ENCODE measurements at places on chromosomes 4 and X.
A peak's percentile ranks its signal among the peaks of the same experiment; 100 is the strongest.

DNA sequence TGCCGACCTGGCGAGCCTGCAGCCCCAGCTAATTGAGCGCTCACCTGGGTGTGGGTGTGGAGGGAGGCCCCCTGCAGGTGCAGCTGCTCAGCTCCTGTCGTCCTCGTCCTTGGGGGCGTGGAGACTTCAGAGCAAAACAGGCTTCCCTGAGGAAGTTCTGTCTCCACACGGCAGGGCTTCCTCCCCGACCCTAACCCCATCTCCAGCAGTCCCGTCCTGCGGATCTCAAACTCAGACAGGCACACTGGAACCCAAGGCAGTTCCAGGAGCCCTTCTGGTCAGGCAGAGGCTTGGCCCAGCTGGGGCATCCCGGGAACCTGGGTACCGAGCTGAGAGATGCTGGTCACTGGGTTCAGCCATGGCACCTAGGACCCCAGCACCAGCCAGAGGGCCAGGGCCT lies 24.4 kb downstream of the TACC3 start:
- DNase-seq = no peak

GRCh38 chr4:3836756-3837601 lies 70.8 kb downstream of the ADRA2C start:
- DNase-seq = no peak

GRCh38 chr4:7435471-7436061 lies 836 bp upstream of the PSAPL1 start:
- no peak for DNase-seq

DNA sequence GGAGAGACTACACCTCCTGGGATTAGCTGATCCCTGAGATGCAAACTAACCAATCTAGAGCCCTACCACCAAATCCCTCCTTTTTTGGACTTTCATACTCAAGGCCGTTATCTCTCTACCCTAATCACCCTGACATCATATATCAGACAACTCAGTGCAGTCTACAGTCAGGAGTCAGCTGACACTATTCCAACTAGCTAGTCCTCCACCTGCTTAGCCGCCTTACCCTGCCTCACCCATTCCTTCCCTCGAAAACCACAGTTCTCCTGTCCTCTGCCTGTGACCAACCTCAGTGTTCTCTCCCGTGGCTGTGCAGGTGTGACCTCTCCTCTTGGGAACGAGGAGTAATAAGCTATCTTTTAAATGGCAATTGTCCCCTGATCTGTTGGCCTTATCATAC lies 1.8 kb upstream of the PPEF2 start:
- no peak for DNase-seq

DNA sequence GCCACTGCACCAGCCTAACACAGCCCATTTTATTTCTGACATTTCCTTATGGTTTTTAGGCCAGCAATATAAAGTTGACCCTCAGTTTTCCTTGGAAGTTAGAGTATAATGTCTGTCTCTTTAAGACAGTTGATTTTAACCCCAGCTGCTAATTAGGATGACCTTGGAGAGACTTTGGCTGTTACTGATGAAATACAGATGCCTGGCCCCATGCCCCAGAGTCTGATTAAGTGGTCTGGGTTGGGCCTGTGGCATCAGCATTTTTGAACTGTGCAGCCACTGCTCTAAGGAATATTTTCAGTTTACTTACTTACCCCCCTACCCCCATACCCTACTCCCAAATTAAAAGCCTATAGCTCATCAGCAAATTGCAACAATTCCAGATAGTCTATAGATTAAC lies 85.8 kb downstream of the DCLK2 start:
- DNase-seq = no peak

DNA sequence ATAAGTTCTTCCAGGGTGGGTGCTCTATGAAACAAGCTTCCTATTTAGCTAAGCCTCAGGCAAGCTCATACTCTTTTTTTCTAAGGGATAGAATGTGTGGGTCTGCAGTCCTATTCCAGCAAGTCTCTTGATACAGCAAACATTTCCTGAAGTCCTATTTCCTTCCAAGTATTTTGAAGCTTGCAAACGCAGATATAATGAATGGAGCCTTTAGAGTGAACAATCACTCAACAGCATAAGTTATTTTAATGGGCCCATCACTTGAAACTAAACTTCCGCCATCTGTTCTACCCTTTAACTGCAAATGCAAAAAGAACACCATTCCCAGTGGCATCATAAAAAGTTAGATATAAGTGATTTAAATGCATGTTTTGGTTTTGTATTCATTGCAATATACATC lies 108.3 kb upstream of the TAPT1 start:
- DNase-seq = no peak

DNA sequence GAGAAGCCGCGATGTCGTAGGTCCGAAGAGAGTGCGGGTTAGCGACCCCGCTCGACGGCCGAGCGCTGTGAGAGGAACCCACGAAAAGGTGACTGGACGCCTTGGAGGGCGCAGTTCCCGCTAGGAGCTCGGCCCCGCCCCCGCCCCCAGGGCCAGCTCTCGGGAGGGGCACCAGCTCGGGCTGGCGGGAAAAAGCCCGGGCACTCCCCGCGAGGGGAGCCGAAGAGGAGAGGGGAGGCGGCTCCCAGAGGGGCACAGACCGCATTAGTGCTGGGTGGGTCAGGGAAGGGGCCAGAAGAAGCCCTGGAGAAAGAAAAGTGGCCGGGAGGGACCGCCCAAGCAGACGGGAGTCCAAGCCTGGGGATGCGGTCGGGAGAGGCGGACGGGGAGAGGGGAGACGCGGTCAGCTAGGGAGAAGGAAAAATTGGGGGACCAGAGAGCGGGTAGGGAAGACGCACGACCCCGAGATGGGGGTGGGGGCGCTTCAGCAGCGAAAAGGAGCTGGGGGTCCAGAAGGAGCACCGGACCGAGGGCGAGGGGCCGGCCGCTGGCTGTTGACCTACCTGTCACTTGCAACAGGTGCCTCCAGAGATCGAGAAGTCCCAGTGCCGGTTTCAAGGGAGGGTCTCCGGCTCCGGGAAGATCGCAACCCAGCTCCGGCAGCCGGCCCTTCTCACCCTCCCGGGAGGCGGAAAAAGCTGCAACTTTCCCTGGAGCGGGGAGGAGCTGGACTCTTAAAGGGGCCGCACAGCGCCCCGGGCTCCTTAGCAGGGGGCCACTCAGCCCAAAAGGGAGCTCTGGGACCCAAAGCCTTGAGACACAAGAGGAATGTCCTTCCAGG lies at the start of gene SYTL4:
Gene SYTL4 (minus strand): TSS at position 681 of the 841 bp plus-strand sequence. CDS start 30,084 bp downstream, outside the sequence.
- no peak for DNase-seq

DNA sequence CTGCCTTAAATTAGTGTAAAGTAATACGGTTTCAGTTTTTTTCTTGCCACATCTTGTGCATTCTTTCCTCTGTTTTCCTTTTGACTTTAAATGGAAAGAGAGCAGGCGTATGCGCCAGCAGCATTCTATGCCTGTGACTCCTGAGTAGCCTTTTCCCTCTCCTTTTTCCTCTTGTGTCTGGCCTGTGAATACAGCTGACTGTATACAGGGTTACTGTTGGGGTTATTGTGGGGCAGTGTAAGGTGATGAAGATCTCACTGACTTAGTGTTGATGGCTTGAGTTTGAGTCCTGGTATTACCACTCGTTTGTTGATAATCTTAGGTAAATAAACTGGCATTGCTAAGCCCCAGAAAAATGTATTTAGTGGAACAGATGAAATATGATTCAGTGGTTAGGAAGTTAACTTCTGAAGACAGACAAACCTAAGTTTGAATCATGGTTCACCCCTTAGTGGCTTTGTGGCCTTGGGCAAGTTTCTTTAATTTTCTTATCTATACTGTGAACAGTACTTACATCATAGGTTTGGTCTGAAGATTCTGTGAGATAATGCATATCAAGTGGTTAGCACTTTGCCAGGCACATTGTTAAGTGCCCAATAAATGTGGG lies 105.1 kb downstream of the FNIP2 start:
- DNase-seq = no peak

DNA sequence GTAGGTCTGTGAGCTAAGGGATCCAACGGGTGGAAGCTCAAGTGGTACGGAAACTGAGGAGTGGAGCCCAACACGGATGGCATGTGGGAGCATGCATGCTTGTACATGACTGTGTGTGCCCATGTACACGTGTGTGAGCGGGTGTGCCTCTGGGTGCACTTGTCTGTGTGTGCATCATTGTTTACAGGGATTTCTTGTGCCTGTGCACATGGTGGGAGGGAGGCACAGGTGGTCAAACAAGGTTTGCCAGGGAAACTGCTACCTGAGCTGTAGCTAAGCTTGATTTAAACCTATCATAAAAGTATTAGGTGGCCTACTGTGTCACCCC lies 122.5 kb upstream of the MAMLD1 start:
- DNase-seq = no peak

- DNase-seq = no peak
These were observed 176.9 kb upstream of the PPP1R2C start for GRCh38 chrX:42954880-42955279.

DNA sequence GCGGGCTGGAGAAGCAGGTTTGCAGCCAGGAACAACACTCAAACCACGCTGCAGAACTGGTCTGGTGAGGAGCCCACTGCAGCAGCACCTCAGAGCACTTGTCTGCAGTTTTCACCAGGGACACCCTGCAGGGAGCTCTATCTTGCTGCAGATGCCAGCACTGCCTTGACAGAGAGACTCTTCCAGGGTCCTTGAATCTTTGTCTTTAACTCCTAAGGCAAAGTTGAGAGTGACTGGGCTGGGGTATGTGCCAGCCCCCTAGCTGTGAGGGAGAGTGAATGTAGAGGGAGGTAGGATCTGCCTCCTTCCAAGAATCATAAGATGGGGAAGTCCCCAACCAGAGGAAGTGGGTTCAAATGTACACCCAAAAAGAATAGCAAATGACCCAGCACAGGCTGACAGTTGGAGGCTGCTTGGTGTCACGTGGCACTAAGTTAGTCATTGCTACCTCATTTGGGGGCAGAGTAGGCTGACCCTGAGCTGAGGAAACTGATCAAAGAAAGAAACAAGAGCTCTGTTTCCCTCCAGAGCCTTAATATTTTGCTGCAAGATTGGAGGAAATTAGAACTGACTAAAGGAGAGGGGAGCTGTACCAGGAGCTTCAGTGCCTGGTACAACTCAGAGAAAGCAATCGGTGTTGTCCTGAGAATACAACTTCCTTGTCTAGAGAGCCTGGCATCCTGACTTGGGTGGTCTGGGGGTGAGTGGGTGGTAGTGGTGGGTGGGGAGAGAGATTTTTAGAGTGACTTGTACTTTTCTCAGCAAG lies 28.2 kb upstream of the HUWE1 start:
- peak; percentile 49 for DNase-seq

DNA sequence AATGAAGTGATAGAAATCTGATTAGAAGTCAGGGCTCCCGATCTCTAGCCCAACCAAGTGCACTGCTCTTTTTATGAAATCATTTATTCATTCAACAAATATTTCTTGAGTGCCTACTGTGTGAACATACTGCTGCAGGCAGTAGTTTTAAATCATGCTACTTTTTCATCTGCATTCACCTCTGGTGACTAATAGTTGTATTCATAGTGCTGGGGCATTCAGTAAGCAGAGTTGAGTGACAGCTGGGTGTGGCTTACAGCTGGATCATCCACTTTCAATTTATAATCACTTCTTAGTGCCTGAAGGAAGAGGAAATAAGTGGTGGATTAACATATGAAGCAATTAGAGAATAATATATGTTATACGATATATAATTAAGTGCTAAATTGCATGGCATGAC lies 94.1 kb upstream of the HPRT1 start:
- DNase-seq = no peak

DNA sequence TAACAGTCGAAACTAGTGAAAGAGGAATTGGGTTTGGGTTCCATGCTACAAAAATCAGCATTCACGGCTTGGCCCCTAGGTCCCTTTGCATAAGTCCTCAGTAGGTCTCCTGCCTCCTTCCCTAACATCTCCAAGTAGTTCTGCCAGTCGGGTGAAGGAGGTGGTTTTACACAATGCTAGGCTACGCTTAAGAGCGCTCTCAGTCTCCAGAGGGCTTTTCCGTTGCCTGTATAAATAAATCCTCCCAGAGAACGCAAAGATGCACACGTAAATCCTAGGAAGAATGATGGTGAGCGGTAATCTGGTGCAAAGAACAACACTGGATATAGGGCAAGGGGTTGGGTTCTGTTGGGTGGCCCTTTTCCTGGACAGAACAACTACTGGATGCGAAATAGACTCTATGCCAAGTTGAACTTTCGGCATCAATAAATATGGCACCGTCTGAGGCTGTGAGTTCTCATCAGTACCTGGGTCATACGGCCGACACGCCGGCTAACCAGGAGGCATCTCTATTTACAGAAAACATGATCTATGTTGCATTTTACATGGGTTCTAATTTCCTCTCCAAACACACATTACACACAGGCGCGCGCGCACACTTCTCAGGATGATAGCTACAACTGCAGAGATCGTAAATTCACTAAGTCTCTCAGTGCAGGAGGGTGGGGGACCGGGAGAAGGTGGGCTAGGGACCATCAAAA lies 1.3 kb downstream of the CAMK2D start:
- DNase-seq = peak; percentile 53

GRCh38 chr4:93671093-93671492 lies 157.5 kb upstream of the ATOH1 start:
- DNase-seq = no peak

GRCh38 chrX:101442085-101442484 lies 34.1 kb downstream of the HNRNPH2 start:
- no peak for DNase-seq

DNA sequence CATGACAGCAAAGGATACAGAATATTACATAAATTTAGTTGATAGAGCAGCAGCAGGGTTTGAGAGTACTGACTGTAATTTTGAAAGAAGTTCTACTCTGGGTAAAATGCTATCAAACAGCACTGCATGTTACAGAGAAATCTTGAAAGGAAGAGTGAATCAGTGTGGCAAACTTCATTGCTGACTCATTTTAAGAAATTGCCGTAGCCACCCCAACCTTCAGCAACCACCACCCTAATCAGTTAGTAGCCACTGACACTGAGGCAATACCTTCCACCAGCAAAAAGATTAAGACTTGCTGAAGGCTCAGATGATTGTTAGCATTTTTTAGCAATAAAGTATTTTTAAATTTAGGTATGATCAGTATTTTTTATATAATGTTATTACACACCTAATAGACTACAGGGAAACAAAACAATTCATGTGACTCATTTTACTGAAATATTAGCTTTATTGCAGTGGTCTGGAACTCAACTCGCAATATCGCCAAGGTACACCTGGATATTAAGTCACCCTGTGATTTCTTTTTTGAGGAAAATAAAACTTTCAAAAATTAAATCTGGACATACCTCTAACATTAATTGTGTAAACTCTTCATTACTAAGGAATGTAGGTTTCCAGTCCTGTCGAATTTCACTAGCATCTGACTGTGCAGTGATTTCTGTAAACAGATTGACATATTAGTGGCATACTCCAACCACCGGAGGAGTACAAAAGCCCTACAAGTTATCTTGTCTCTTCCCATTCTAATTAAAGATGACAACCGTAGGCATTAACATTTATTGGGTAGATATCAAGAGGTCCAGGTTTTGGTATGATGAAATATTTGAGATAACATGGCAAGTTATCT lies 71.1 kb downstream of the CLOCK start:
- DNase-seq = no peak

GRCh38 chrX:81957900-81958545 lies 756.1 kb downstream of the SH3BGRL start:
- DNase-seq = no peak

- DNase-seq = no peak
These were observed 112.6 kb upstream of the FAM9A start for GRCh38 chrX:8913655-8914409.

- no peak for DNase-seq
These were observed 332.1 kb downstream of the ASMT start for GRCh38 chrX:1946974-1947373.
